ENCODE measurements at places on chromosomes 16 and 17.

DNA sequence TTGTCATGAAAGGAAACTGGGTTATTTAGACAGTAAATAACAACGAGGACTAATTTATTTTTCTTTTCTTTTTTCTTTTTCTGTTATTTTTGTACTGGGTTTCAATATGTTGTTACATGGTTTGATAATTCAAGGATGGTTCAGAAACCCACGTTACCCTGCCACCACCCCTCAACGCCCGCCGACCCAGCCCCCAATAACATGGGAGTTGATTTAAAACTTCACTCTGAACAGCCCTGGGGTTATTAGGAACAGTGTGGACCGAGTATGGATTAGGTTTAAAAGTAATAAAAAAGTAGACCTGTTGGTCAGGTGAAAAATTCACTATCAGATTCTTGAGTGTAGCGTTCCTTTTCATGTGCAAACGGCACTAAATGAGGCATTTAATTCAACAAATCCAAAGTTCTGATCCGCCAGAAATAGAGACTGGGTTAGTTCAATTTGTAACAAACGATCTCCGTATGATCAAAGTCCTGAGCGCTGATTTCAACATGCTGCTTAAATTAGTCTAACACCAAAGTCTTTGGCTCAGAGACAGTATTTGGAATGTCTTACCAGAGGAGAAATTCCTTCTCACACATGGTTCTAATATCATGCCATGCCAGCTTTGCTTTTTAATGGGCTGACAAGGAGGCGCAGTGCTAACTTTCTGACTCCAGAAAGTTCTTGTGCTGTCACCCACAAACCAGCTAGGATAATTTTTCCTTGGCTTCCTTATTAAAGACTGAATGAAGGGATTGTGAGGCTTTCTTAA, 173.1 kb upstream of the IRX3 start:
- no peak for DNase-seq

DNA sequence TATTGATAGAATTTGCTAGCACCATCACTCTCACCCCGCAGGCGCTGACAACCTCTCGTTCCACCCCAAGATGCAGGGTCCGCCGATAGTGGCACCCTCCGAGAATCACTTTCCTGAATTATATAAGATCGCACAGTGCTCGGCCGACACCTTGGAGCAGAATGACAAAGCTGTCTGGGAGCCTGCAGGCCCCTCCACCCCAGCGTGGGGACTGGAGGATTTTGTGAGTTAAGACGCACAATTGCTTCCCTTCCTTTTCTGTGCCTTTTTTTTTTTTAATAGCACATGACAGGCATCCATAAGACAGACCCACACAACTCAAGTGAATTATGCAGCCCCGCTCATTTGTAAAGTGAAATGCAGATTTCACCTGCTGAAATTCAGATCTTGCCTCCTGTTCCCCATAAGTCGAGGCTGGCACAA, 155.3 kb downstream of the C16orf78 start:
- no peak for DNase-seq

DNA sequence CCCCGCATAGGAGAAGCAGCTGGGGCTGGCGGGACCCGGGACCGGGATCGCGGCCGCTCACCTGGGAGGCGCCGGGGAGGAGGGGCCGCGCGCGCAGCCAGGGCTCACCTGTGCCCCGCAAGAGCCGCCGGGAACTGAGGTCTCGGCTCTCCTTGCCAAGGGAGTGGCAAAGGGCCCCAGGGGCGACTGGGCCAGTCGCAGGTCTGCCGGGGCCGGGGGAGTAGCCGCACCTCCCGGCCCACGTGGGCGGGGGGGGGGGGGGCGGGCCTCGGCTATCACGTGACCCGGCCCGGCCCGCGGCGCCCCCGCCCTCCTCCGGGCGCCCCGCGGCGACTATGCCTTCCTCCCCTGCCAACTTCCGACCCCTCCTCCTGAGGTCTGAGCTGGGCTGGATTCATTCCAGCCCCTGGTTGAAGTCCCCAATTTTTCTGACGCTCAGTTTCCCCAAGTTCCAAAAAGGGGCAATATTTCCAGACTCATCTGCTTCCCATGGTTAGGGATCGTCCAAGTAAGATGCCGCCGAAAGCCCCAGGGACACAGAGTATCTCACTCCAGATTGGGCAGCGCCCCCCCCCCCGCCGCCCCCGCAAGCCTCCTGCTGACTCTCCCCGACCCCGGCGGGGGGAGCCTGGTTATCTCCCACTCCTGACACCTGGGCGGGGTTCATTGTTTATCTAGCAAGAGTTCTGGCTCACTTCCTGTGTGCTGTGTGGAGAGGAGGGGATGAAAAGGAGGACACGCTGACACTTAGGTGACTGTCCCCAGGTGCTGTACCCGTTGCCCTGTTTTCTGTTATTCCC, at the start of gene TMC6:
TSS of gene TMC6 (minus strand) at position 205 of the 800 bp plus-strand sequence. CDS start 1,923 bp downstream, outside the sequence.
- DNase-seq: peak; percentile 89

DNA sequence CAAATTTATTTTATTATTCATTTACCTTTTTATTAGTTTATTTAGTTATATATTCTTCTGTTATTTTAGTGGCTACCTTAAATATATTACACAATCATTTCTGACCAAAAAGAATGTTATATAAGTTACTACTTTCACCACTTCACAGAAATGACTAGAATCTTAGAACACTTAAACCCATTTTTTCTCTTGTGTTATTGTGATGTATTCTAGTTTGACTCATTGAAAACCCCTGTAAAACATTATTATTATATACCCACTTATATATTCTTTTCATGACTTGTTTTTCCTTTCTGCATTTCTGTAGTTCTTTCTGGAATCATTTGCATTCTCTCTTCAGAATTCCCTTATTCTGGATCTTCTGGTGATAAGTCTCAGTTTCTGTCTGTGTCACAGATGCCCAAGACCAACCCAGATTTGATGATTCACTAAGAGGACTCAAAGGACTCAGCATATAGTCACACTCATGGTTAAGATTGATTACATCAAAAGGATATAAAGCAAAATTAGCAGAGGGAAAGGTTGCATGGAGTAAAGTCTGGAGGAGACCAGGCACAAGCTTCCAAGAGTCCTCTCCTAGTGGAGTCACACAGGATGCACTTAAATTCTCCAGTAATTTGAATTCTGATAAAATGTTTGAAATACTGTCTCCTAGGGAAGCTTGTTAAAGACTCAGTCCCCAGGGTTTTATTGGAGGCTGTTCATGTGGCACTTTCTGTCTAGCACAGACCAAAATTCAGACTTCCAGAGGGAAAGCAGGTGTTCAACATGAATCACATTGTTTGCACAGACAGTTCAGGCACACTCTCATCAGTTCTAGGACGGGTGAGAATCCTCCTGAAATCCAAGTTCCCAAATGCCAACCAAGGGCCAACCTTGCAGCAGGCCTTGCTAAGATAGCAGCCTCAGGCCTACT, 7.7 kb downstream of the GINS3 start:
- no peak for DNase-seq

GRCh38 chr16:11407047-11407982, 62.1 kb downstream of the RMI2 start:
- peak; percentile 72 for DNase-seq

DNA sequence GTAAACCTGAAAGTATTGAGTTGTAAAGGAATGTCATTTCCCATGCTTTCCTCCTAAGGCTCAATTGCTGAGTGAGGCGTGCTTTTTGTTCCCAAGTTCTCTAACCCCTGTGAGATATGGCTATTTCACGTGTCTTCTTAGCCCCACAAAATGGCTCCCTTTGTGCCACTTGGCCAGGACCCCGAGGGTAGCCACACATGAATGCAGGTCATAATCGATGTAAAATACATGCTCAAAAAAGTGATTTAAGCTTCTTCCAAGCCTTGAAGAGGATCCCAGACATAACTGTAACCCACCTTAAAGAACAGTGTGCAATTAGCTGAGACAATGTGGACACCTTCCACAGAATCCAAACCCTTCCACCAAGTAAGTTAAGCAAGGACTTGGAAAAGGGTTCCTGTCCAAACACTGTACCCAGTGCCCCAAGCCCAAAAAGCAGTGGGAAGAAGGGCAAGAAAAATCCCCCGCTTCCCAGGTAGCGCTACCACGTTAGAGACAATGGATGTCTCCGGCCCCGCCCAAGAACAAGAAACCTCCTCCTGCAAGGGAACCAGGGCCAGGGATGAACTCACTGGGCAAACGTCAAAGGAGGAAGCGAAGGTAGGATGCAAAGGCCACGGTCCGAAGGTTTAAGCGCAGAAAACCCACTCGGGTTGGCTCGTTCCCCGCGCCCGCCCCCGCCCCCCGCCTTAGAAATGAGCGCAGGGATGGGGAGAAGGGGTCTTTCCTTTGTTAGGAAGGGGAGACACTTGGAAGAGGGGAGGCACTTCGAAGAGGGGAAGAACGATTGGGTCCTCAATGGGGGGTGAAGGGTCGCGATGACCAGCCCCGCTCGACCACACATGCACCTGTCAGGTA, 1.2 kb downstream of the JPT1 start:
- DNase-seq: no peak

DNA sequence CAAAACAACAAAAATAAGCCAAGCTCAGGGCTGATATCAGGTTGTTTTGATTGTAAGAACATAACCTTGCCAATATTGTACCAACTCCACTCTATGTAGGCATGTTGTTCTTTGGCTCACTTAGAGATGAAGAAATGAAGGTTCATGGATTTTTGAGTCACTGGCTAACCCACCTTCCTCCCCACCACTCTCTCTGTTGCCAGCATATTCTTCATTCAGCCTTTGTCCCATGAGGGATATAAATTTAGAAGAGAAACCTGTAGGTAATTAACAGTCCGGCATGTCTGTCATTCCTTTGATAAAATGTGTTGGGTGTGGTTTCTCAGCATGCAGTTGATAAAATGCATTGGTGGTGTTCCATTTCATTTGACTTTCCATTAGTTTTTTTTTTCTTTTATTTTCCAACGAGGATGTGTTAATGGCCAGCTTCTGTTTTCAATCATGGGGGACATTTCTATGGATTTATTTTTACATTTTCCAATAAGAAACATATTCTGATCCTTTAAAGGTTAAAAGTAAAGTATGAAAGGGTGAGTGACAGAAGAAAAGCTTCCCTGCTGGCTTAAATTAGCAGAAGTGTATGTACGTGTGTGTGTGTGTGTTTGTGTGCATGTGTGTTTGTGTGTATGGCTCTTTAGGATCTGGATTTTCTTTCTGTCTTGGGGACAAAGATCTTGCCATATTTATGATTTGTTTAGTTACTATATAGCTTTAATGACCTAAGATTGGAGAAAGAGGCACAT, 166.2 kb upstream of the KCNJ16 start:
- DNase-seq: no peak

DNA sequence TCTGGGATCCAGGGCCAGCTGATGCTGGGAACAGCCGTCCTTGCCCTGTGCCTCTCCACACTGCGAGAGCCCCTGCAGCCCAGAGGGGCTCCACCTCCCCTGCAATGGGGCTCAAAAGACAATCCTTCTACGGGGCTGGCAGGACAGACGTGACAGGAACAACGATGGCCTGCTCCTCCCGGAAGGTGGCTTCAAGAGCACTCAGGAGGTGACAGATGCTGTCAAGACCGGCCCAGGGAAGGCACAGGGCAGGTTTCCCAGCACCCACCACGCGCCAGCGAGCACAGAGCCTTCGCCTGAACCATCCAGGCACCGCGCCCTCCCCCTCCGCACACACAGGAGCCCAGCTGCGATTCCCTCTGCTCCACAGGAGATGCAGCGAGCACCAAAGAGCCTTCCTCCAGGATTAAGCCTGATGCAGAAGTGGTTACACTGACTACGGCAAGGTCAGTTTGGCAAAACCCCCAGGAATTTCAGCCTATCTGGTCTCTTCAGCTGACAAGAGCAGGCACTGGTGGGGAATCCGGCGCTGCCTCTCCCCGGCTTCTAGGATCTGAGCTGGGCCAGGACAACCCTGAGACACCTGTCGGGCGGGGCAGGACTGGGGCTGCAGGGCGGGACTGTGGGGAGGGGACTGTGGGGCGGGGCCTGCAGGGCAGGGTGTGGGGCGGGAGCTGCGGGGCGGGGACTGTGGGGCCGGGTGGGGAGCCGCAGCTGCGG, 103.4 kb downstream of the ZNF778 start:
- DNase-seq: no peak

- no peak for DNase-seq
Measured at GRCh38 chr16:81875461-81875860, 96.4 kb downstream of the PLCG2 start.

- DNase-seq: no peak
Measured at GRCh38 chr17:49483599-49484509, 11.2 kb upstream of the NGFR start.

DNA sequence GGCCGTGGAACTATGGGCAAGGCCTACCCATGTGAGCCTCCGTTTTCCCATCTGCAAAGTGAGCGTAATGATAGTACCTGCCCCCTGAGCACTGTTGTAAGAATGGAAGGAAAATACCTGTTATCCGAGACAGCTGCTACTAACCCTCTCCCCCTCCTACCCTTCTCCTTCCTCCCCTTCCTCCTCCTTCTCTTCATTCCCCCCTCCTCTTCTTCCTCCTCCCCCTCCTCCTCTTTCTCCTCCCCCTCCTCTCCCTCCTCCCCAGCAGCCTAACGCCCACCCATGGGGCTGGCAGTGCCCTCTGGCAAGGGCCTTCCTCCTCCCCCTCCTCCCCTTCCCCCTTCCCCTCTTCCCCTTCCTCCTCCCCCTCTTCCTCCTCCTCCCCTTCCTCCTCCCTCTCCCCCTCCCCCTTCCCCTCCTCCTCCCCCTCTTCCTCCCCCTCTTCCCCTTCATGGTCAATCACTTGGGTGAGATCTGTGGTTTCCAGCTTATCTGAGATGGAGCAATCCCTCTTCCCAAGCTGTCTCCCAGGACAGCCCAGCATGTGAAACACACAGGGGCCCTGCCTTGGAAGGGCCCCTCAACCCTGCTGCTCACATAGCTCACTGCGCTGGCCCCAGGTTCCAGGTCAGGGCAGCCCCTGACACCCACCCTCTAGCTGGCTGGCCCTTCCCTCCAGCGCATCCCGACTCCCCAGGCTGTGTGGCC, 6.4 kb downstream of the ZFPM1 start:
- no peak for DNase-seq

- no peak for DNase-seq
Measured at GRCh38 chr17:41429667-41430066, 5.3 kb upstream of the KRT37 start.

DNA sequence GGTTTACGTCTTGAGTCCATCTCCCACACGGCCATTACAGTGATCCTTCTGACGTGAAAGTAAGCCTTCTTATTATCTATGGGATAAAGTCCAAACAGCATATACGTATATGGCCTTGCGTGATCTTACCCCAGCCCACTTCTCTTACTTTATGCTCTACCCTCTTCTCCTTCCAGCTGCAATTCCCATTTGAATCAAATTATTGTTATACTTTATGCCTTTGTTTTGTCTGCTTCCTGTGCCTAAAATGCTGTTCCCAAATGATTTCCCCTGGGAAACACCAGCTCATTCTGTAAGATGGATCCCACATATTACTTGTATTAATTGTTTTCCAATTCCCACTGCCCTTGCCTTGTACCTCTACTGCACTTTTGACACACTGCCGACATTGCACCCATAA, 11.2 kb downstream of the UQCRC2 start:
- DNase-seq: no peak

DNA sequence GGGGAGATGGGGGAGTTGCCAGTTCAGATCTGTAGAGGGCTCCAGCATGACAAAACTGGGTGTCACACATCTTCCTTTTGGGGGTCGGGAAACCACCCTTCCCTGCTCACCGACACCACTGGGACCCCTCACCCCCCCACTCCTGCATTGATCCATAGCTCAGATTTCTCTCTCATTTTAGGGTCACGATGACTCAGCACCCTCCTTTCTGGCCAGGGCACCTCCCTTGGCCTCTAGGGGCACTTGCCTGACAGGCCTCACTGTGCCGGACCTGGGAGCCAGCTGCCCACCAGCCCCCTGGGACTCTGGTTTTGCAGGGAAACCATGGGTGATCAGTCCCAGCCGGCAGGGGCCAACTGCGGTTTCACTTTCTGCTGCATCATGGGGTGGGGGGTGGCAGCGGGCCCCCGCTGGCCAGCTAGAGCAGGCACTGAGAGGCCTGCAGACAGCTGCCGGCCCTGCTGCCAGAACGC, 239.4 kb downstream of the MRTFB start:
- DNase-seq: no peak

GRCh38 chr17:7855660-7856010, 769 bp downstream of the TMEM88 start:
- DNase-seq: no peak

Data from stimulated activated naive CD4-positive, alpha-beta T cell (primary cell).